ENCODE measurements at places on chromosomes 4 and X.

DNA sequence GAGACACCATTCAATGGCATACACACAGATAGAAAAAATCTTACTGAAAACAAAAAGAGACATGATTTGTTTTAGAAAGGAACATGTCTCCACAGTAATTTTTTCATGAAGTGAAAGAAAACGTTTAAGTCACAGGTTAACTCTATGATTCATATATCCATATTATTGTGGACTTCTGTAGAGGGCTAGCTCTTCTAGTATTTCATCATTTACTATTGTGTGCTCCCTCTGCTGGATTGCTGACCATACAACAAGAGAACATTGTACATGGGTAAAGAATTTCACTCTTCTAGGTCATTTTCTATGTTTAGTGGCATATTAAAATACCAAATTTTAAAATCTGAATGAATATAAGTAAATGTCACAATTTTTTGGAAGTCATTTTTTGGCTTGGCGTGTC lies 91.8 kb upstream of the POU3F4 start:
- DNase-seq, result no peak

DNA sequence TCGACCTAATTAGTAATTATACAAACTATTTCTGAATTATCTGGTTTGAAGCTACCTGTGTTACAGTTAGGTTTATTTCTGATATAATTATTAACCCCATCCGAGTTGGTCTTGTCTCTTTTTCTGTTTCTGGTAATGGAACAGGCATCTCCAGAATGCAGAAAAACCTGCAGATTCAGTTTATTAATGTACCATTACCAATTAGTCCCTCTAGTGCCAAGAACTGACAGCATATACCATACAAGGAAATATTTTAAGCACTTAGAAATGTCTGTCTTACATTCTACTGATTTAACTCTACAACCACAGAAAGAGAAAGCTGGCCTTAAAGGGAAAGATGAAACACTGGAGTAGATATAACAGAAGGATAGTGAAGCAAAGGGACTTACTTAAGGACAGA lies 570.6 kb downstream of the CENPC start:
- no peak for DNase-seq

DNA sequence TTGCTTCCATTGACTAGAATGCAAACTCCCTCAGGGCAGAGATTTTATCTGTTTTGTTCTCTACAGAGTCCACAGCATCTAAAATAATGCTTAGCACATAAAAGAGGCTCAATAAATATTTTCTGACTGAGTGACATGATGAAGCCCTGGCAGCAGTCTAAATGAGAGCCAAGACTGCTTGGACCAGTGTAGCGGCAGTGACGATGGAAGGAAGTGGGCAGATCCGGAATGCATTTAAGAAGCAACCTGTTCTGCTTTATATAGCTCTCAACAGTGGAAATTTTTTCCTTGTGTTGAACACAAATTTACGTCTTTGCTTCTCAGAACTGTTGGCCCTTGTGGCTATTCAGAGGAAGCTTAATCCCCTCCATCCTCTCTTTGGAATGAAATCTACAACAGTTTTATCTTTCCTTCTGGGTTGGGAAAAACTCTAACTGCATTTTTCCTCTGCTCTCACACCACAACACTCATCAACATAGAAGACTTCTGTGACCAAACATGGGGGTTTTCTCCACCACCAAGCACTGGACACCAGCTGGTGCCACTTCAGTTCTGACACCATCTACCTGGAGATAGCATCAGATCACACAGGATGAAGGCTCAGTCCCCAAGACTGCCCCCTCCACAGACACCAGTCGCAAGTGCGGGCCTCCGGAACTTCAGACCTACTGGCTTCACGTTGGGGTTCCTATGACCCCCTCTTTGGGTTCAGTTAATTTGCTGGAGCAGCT lies 7.0 kb upstream of the BEND4 start:
- no peak for DNase-seq

- DNase-seq, result no peak
Observed at GRCh38 chr4:33941854-33942253, 2302.5 kb downstream of the ARAP2 start.

GRCh38 chr4:185600801-185601434 lies 65.6 kb upstream of the PDLIM3 start:
- DNase-seq, result no peak

DNA sequence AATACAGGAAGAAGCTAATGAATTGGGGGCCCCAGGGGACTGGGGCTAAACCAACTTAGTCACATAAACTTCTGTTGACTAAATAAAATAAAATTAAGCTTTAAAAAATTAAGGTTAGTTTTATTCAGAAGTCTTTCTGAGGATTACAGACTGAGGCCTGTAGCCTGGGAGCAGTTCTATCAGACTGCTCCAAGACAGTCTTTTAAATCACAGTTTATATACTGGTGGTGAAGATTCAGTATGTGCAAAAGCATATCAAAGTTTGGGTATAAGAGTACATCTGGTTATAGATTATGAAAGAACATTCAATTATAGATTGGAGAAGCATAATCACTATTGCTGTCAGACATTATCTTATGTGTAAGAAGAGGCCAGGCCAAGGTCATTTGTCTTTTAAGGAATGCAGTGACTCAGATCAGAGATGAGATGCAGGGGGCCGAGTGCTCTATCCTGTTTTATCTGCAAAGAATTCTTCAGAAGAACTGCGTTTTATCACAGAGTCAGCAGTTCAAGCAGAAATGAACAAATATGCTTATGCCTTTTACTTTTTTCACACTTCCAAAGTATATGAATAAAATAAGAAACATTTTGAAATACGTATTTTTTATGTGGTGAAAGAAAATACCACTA lies 109.4 kb downstream of the PDHA2 start:
- no peak for DNase-seq

DNA sequence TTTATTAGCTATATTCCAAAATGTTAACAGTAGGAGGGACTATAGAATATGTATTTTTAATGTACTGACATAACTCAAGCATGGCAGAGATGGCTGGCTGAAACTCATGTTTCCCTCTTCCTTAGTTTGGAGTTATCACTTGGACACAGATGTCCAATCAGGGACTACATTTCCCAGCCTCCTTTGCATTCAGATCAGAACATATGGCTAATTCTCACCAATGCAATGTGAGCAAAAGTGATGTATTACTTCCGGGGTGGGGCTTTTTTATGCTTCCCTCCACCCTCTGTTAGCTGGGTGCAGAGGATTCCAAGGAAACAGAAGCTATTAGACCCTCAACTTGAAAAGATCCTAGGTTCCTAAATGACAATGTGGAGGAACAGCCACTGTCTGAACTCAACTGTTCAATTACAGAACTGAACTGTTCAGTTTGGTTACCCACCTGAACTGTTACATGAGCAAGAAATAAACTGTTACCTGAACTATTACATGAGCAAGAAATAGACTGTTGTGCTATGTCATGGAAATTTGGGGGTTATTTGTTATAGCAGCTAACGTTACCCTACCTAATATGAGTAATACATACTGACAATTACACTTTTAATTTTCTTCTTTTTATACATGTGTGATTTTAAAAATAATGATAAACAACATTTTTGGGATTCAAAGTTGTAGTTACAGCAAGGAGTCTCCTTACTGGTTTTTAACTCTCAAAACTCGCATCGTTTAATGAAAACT lies 29.6 kb upstream of the ERVMER34-1 start:
- DNase-seq, result no peak

GRCh38 chr4:2432991-2433530 lies 14.3 kb downstream of the CFAP99 start:
- no peak for DNase-seq

GRCh38 chrX:119230850-119231249 lies 5.2 kb upstream of the PGRMC1 start:
- no peak for DNase-seq

DNA sequence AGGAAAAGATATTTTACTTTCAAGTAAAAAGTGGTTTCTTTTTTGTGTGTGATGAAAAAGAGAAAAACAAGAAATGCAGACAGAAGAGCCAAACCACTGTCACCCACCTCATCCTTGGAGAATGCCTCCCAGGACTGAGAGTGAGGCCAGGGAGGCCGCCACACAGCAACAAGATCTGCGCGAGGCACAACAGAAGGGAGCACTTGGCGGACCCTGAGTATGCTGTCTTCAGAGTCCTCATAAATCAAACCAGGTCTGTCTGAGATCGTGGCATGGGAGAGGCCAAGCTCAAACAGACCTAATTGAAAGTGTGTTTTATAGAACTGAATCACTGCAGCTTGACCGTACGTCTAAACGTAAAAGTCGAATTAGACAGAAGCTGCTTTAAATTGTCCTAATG lies 134.3 kb upstream of the VCX2 start:
- no peak for DNase-seq

- DNase-seq, result no peak
Observed at GRCh38 chr4:30722359-30723200, 2.4 kb downstream of the PCDH7 start.

- no peak for DNase-seq
Observed at GRCh38 chrX:30230395-30230794, at the start of gene MAGEB3. TSS of gene MAGEB3 (plus strand) at chrX:30230657. CDS start at chrX:30235925, 5,268 bp downstream.

DNA sequence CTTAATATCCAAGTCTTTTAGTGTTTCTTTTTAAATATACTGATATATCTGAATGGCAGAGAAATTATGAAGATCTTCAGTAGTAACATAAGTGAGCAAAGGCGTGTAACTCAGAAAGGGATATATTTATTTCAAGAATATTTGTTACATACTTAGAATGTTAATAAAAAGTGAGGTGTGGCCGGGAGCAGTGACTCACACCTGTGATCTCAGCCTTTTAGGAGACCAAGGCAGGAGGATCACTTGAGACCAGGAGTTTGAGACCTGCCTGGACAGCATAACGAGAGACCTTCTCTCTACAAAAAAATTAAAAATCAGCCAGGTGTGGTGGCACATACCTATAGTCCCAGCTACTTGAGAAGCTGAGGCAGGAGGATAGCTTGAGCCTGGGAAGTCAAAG lies 651.0 kb downstream of the ADGRL3 start:
- no peak for DNase-seq

GRCh38 chrX:1442724-1443367 lies 9.9 kb downstream of the ASMTL start:
- no peak for DNase-seq

GRCh38 chr4:72186714-72187113 lies 154.9 kb downstream of the NPFFR2 start:
- DNase-seq, result no peak

- DNase-seq, result no peak
Observed at GRCh38 chr4:24765376-24765988, 29.9 kb upstream of the SOD3 start.

DNA sequence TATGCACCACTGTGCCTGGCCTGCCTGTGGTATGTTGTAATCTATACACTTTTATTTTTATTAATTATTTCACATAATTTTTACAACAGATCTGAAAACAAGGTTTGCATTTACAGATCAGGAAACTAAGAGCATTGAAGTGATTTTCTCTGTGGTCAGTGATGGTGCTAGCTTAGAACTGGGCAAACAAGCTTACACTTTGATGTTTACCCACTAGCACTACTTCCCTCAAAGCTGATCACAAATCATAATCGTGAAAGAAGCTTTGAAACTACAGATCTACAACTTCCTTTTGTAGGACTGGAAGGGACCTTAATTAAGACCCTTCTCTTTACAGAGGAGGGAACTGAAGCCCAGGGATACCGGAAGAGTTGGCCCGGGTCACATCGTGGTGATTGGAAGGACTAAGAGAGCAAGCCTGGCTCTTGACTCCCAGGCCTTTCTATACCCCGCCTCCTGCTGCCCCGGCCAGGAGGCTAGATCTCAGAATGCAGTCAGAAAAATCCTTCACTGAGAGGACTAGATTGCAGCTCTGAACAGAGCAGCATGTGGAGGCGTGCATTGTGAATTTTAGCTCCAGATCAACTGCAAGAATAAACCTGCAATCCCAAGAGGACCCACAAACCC lies 93.7 kb upstream of the ZNF827 start:
- DNase-seq, result no peak

DNA sequence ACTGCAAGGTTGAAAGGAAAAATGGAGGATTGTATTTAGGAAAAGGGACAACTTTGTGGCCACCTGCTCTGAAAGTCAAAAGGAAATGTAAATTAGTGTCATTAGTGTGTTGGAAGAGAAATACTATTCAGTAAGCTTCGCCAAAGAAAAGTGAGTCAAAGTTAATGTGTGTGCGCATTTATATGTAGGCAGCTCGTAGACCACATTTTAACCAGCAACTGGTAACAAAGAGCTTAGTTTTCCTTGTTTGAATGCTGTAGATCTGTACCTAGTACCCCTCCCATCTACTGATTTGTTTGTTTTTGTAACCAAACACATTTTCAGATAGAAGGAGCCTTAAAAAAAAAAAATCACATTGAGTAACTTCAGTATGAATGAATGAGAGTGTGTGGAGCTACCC lies 69.3 kb downstream of the GPAT3 start:
- DNase-seq, result no peak

DNA sequence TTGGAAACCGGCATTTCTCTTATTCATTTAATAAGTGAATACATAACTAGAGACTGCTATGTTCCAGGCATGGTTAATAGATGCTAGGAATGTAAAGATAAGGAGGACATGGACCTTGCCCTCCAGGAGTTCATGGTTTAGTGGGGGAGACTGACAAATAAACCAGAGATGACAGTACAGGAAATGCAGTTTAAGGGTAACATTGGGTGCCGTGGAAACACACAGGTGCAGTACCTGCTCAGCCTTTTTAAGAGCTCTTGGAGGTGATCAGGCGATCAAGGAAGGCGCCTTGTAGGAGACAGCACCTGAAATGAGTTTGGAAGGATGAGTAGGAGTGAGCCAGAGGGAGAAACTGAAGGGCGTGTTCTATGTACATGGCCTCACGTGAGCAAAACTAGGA lies 145.8 kb downstream of the AASDH start:
- no peak for DNase-seq

DNA sequence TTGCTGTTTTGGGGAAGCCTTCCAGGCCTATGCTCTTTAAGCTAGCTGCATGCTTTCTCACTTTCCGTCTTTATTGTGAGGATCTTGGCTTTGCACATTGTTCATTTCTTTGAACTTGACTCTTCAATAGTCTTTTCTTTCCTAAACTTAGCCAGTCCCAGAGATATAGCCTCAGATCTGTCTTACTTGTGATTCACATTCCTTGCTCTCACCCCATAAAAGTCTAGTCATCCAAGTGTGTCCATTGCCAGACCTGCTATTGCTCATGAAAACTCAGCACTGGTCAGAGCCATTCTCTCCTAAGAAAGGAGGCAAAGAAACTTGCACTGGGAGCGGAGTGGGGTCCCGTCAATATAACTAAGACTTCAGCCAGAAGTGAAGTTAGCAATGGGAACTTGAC lies 275.0 kb upstream of the CTSO start:
- no peak for DNase-seq

GRCh38 chr4:139857977-139858376 lies 192.4 kb downstream of the MGST2 start:
- no peak for DNase-seq

- DNase-seq, result no peak
Observed at GRCh38 chr4:47784222-47784621, 53.6 kb downstream of the CORIN start.

DNA sequence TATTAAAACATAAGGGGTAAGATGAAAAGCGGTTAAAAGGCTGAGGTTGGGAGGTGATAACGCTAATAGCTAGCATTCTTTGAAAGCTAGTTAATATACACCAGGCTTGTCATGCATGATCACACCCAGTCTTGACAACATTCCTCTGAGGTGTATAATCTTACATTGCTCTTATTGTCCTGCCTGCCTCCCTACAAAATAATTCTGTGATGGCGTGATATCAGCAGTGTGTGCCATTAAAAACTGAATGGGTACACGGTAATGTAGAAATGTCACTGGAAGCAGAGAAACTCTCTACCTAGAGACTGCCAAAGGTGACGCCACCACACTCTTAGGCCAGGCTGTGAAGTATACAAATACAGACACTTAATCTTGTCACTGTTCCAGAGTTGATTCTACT lies 68.1 kb downstream of the DIAPH2 start:
- DNase-seq, result no peak
